ENCODE measurements at places on chromosomes 16 and 17. TPM values are rescaled to one million over a fixed set of nuclear protein-coding genes. Genes with fewer than 3 reads are reported as not detected.

ASPHD1 gene
- 13.0 TPM for total RNA-seq

KAT8 gene
- total RNA-seq = 25.6 TPM

TPSB2 gene
- total RNA-seq = not detected

DHX58 gene
- total RNA-seq = 1.5 TPM

DYNLRB2 gene
- total RNA-seq = 1.7 TPM

RMI2 gene
- total RNA-seq = 3.7 TPM

PAFAH1B1 gene
- 363 TPM for total RNA-seq

CBFA2T3 gene
- 2.5 TPM for total RNA-seq

GUCY2D gene
- total RNA-seq = 0.25 TPM

KRT24 gene
- total RNA-seq = not detected

CLEC3A gene
- total RNA-seq = not detected

STX1B gene
- 21.6 TPM for total RNA-seq

KPNA2 gene
- total RNA-seq = 28.3 TPM

GPR142 gene
- not detected for total RNA-seq

EVPL gene
- under 0.01 TPM for total RNA-seq

CHCT1 gene
- total RNA-seq = not detected

C16orf54 gene
- total RNA-seq = not detected

CIAO3 gene
- 32.2 TPM for total RNA-seq

PIEZO1 gene
- 9.6 TPM for total RNA-seq

PRSS53 gene
- 1.5 TPM for total RNA-seq

GH1 gene
- not detected for total RNA-seq

CES3 gene
- 0.49 TPM for total RNA-seq

GPR139 gene
- 2.5 TPM for total RNA-seq

GAST gene
- not detected for total RNA-seq

ZFHX3 gene
- total RNA-seq = 4.7 TPM

HAS3 gene
- 8.1 TPM for total RNA-seq

All from temporal lobe (tissue), 4 donors.